Mesenchymal stem cell (in vitro differentiated cells and primary cell): ENCODE measurements at places on chromosomes 3 and 15.

DNA sequence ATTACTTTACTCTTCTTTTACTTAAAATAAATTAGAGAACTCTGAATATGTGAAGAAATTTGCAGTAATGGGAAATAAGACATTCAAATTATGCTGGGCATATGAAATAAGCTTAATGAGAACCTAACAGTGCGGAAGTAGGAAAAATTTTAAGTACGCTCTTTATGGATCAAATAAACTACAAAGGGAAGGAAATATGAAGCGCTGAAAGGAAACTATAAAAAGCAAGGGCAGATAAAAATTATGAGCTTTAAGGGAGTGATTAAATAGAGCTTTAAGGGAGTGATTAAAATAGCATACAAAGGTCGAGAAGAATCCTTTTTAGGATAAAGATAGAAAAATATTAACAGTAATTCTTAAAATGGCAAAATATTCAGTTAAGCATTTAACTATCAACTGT lies 118.3 kb upstream of the AADACL2 start:
- H3K36me3 ChIP-seq: no peaks in the 10 kb centered on the region
- no peaks in the 10 kb centered on the region for H3K27me3 ChIP-seq
- no peak for DNase-seq
- H3K4me1 ChIP-seq: no peaks in the 10 kb centered on the region

DNA sequence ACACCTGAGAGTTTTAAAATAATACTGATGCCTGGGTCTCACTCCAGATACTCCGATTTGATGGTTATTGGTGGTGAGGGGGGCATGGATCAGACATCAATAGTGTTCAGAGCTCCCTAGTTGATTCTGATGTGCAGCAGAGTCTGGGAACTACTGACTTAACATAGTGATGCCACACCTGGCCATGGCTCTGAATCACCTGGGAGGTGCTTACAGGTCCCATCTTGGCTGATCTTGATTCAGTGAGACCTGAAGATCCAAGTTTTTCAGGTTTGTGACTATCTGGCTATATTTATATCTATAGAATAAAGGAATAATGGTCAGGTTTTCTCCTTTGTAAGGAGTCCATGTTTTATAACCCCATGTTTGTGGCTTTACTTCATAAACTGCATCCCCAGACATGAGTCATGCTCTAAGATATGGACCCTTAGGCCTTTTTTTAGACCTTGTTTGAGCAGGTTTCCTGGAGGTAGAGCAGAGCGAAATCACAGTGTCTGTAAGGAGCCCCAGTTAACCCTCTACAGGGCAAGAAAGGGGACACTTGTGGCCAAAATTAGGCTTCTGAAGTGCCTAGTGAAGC lies 101.4 kb downstream of the LARS2 start:
- no peaks in the 10 kb centered on the region for H3K4me1 ChIP-seq
- no peak overlapping the region for H3K4me3 ChIP-seq
- no peaks in the 10 kb centered on the region for H3K27me3 ChIP-seq

DNA sequence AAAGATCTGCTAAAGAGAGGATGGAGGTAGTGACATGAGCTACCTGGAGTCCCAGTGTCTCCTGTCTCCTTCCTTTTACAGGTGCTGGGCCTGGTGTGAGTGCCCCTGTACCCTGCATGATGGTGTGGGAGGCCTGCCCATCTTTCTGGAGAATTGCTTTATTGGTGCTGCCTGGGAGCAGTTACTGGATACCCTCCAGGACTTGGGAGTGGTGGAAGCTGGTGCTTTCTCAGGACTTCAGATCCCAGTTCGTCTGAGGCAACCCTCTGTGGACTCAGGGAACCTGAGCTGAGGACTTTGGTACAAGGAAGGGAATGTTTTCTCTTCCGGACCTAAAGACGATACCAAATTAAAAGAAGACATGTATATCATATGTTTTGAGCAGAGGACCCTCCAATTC lies 18.3 kb upstream of the NUDT16 start:
- H3K36me3 ChIP-seq: no peaks in the 10 kb centered on the region
- H3K27ac ChIP-seq: no peak overlapping the region
- DNase-seq: no peak
- peaks cover 6% of the 10 kb centered on the region for H3K4me1 ChIP-seq
- H3K4me3 ChIP-seq: no peak overlapping the region

DNA sequence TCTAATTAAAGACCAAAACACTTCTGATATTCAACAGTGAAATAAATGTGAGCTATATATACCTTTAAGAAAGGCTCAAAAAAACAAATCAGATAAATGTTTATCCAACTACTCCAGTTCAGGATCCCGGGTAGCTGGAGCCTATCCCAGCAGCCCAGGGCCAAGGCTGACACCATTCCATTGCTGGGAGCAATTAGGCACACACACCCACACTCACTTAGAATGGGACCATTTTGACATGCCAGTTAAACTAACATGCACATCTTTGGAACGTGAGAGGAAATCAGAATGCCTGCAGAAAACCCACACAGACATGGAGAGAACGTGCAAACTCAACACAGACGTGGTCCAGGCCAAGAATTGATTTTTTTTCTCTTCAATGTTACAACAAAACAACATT lies 30.0 kb upstream of the PLSCR4 start:
- no peak overlapping the region for H3K4me3 ChIP-seq
- no peak for DNase-seq
- no peaks in the 10 kb centered on the region for H3K27me3 ChIP-seq
- H3K4me1 ChIP-seq: no peaks in the 10 kb centered on the region

DNA sequence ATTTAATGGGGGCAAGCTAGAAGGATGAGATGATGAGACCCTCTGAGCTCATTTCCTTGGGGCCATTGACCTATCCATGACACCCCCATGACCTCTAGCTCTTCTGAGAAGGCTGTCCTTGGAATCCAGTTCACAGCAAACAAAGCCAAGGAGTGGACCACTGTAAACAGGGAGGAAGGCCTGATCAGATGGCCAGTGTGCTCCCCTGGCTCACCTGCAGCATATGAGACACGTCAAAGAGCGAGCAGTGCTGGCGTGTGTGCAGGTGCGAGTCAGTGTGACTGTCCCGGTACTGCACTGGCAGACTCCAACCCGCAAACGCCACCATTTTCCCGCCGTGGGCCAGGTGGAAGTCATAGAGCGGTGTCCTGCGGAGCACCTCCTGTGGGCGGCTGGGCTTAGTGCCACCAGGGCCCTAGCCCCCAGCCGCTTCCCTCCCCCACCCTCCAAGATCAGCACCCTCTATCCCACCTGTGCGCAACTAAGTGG lies 339 bp downstream of the AMT start:
- H3K27ac ChIP-seq: peak overlapping the region; percentile 5
- H3K4me1 ChIP-seq: peaks cover 27% of the 10 kb centered on the region
- no peak for DNase-seq
- H3K27me3 ChIP-seq: no peaks in the 10 kb centered on the region
- H3K36me3 ChIP-seq: peaks cover 58% of the 10 kb centered on the region

- H3K36me3 ChIP-seq: no peaks in the 10 kb centered on the region
- H3K27me3 ChIP-seq: no peaks in the 10 kb centered on the region
- peak; percentile 31 for DNase-seq
- H3K4me1 ChIP-seq: peaks cover 8% of the 10 kb centered on the region
Measured at GRCh38 chr3:8470801-8471200, 30.8 kb upstream of the LMCD1 start.

DNA sequence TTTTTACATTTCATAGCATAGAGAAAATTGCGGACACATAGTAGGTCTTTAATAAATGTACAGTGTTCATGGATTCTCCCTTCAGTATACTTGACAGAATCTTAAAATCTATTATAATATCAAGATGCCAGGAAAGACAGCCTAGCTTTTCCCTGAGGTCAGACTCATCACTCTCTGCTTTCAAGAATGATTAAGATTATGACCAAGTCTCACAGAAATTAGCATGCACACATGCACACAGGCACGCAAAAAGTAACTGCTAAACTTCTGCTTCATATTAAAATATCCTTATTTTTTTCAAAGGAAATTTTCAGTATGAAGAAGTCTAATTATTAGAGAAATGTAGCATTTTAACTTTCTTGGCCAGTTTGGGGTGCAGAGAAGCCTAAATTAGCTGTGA lies 493.8 kb upstream of the NECTIN3 start:
- no peak overlapping the region for H3K4me3 ChIP-seq
- H3K36me3 ChIP-seq: no peaks in the 10 kb centered on the region
- H3K27me3 ChIP-seq: no peaks in the 10 kb centered on the region
- DNase-seq: no peak

GRCh38 chr3:46503200-46503874 lies 5.6 kb downstream of the RTP3 start:
- no peaks in the 10 kb centered on the region for H3K36me3 ChIP-seq
- no peak overlapping the region for H3K27ac ChIP-seq
- H3K4me3 ChIP-seq: no peak overlapping the region
- DNase-seq: no peak
- H3K4me1 ChIP-seq: no peaks in the 10 kb centered on the region
- peaks cover 5% of the 10 kb centered on the region for H3K27me3 ChIP-seq

- H3K4me1 ChIP-seq: no peaks in the 10 kb centered on the region
- no peaks in the 10 kb centered on the region for H3K36me3 ChIP-seq
Measured at GRCh38 chr3:24562895-24563294, 68.2 kb upstream of the THRB start.
